ENCODE measurements at places on chromosomes 3 and 15. TPM values are rescaled to one million over a fixed set of nuclear protein-coding genes. Genes with fewer than 3 reads are reported as not detected.

RLBP1 gene
- not detected for total RNA-seq

SLC22A13 gene
- total RNA-seq, result 0.72 TPM

NR2E3 gene
- total RNA-seq, result not detected

CELSR3 gene
- 8.6 TPM for total RNA-seq

HCLS1 gene
- 1.0 TPM for total RNA-seq

TKT gene
- total RNA-seq, result 318 TPM

OR5K2 gene
- total RNA-seq, result not detected

PAQR5 gene
- total RNA-seq, result 0.87 TPM

CTXND1 gene
- total RNA-seq, result not detected

CAV3 gene
- not detected for total RNA-seq

- peak; percentile 70 for DNase-seq
- no peaks in the 10 kb centered on the region for H3K27me3 ChIP-seq
- H3K4me3 ChIP-seq, result peak overlapping the region; percentile 94
- no peaks in the 10 kb centered on the region for H3K36me3 ChIP-seq
- peaks cover 40% of the 10 kb centered on the region for H3K4me1 ChIP-seq
These were observed 1.1 kb downstream of the VGLL4 start for GRCh38 chr3:11642431-11643191.

DNA sequence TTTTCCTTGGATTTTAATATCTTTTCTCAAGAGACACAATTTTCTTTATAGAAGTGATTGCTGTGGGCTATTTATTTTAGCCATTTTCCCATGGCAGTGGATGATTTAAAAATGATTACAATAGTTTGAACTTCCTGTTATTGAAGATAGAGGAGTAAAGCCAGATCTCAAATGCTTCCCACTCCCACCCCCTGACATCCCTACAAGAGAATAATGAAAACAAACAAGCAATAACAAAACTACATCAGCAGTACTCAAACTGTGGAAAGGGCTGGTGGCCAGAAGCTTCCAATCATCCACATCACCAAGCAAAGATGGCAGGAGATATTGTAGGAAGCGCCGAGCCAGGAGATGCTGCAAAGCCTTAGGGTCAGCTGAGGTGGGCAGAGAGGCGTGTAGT is 831.1 kb upstream of the NR2F2 start:
- no peak for DNase-seq
- no peaks in the 10 kb centered on the region for H3K27me3 ChIP-seq
- no peaks in the 10 kb centered on the region for H3K36me3 ChIP-seq
- no peak overlapping the region for H3K4me3 ChIP-seq
- H3K4me1 ChIP-seq, result no peaks in the 10 kb centered on the region

DNA sequence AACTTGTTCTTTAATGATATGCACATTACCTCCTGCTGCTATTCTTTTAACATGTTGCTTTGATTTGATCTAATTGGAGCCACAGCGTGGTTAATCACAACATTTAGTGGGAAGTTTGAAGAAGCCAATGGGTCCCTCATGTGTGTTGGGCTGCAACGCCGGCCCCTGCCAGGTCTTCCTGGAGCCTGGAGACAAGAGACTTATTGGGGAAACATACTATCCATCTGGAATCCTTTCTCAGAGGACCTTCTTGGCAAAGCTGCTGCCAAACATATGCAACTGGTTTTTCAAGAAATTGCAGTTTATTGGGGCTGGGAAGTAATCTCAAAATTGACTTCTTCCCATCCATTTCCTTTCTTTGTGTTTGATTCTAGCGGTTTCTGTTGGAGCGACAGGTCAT is 396.3 kb upstream of the PROK2 start:
- no peak for DNase-seq
- H3K36me3 ChIP-seq, result no peaks in the 10 kb centered on the region
- H3K4me1 ChIP-seq, result peaks cover 20% of the 10 kb centered on the region
- no peak overlapping the region for H3K4me3 ChIP-seq
- H3K27ac ChIP-seq, result no peak overlapping the region

DNA sequence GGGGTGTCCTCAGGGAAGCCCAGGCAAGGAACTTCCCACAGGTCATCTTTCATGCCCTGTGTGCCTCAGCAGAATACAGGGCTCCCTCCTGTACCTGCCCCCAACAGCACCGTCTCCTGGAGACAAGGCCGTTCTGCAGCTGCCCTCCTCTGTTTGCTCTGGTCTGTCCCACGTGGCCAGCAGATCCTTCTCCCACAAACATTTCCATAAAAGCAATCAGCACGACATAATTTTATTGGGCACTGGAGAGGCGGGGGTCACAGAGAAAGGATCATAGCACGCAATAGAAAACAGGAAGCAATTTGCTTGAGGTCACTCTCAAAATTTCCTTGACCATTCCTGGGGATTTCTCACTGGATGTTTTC is 29.4 kb downstream of the STARD5 start:
- H3K4me3 ChIP-seq, result no peak overlapping the region
- no peaks in the 10 kb centered on the region for H3K36me3 ChIP-seq
- no peak for DNase-seq
- H3K27me3 ChIP-seq, result peaks cover 28% of the 10 kb centered on the region

GRCh38 chr3:138097192-138098172 is 17.9 kb downstream of the DZIP1L start:
- H3K27ac ChIP-seq, result no peak overlapping the region
- no peaks in the 10 kb centered on the region for H3K27me3 ChIP-seq
- H3K4me1 ChIP-seq, result no peaks in the 10 kb centered on the region
- peaks cover 26% of the 10 kb centered on the region for H3K36me3 ChIP-seq

GRCh38 chr3:120192159-120192558 is 92.9 kb downstream of the GPR156 start:
- H3K27ac ChIP-seq, result no peak overlapping the region
- no peaks in the 10 kb centered on the region for H3K4me1 ChIP-seq
- no peak overlapping the region for H3K4me3 ChIP-seq
- DNase-seq, result peak; percentile 52

GRCh38 chr3:143123353-143123984 is 3.9 kb downstream of the CHST2 start:
- DNase-seq, result no peak
- no peaks in the 10 kb centered on the region for H3K27me3 ChIP-seq
- no peak overlapping the region for H3K27ac ChIP-seq

GRCh38 chr15:99584081-99584600 is 18.4 kb downstream of the MEF2A start:
- peaks cover 8% of the 10 kb centered on the region for H3K4me1 ChIP-seq
- H3K27ac ChIP-seq, result no peak overlapping the region
- no peaks in the 10 kb centered on the region for H3K36me3 ChIP-seq

DNA sequence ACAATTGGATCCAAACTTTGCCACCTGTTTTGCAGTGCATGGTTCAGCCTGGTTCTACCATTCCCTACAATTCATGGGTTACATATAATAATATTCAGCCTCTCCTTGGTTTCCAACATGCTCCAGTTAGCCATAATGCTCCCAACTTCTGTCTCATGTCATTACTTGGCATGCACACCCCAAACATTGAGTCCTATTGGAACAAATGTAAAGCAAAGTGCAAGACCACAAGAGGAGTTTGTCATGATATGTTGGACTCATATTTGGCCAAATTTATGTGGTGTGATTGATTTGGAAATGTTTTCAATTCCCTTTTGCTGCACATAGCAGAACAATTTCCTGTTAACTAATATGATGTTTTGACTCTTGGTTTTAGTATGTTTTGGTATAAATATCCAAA is 50.2 kb downstream of the KCNAB1 start:
- no peak overlapping the region for H3K27ac ChIP-seq
- peaks cover 4% of the 10 kb centered on the region for H3K27me3 ChIP-seq
- no peak for DNase-seq

DNA sequence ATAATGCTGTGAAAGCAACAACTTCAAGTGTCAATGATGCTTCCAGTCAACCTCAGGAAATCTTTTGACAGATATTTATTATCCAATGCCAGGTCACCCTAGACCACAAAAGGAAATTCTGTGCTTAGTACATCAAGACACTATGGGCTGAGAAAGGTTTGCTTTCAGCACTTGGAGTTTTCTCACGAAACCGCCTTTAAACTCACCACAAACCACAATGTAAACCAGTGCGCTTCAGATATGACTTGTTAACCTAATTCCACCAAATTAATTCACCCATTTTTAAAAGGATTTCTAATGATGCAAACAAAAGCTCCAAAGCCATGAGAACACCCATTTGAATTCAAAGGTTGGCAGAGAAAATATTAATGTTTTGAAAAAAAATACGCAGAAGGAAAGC is 292.9 kb upstream of the NR2F2 start:
- H3K27ac ChIP-seq, result no peak overlapping the region
- no peak overlapping the region for H3K4me3 ChIP-seq
- H3K27me3 ChIP-seq, result no peaks in the 10 kb centered on the region
- DNase-seq, result peak; percentile 87

- no peak overlapping the region for H3K4me3 ChIP-seq
- H3K4me1 ChIP-seq, result peaks cover 6% of the 10 kb centered on the region
- peak overlapping the region; percentile 34 for H3K27ac ChIP-seq
These were observed 81.5 kb upstream of the KCNMB2 start for GRCh38 chr3:178454726-178455125.

- H3K4me1 ChIP-seq, result peaks cover 23% of the 10 kb centered on the region
- peaks cover 99% of the 10 kb centered on the region for H3K27me3 ChIP-seq
- H3K27ac ChIP-seq, result no peak overlapping the region
- DNase-seq, result no peak
- no peaks in the 10 kb centered on the region for H3K36me3 ChIP-seq
These were observed 788 bp downstream of the FOXB1 start for GRCh38 chr15:60004846-60005351.

GRCh38 chr15:83018436-83018835 is 7.0 kb upstream of the C15orf40 start:
- H3K27ac ChIP-seq, result no peak overlapping the region
- H3K4me1 ChIP-seq, result no peaks in the 10 kb centered on the region
- H3K36me3 ChIP-seq, result peaks cover 13% of the 10 kb centered on the region
- no peak for DNase-seq

DNA sequence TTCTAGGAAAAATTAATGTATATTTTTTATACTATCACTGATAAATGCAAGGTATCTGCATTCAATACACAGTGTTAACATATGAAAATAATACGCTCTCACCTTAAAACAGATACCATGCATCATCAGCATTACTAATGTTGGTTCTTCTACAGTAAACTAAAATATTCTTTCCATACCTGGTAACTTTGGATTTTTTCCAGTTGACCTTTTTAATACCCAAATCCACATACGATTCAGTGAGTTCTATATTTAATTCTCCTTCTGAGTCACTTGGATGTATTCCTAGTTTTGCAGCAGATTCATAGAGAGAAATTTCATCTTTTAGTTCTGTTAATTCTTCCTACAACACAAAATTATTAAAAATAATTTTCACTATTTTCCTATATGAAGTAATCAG is 29.9 kb downstream of the CEP152 start:
- no peaks in the 10 kb centered on the region for H3K4me1 ChIP-seq
- no peak overlapping the region for H3K27ac ChIP-seq
- H3K36me3 ChIP-seq, result peaks cover 7% of the 10 kb centered on the region

DNA sequence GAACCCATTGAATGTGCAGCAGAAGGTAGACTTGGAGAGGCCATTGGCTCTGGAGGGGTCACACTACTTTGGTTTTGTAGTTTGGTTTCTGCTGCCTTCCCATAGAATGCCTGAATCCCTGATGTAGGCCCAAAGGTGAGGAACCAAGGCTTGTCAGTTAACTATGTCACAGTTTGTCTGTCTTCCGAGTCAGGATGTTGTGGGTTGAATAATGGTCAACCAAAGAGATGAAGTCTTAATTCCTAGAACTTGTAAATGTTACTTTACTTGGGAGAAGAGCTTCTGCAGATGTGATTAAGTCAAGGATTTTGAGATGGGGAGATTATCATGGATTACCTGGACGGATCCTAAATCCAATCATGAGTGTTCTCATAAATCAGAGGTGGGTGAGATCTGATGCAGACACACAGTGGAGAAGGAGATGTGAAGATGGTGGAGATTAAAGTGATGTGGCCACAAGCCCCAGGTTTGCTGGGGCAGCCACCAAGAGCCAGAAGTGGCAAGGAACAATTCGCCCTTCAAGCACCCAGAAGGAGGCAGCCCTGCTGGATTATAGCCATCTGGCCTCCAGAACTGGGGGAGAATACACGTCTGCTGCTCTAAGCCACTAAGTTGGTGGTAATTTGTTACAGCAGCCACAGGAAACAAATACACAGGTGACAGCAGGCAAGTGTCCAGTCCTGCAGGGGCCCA is 2.3 kb upstream of the CCR8 start:
- H3K27me3 ChIP-seq, result no peaks in the 10 kb centered on the region
- H3K27ac ChIP-seq, result no peak overlapping the region
- H3K4me3 ChIP-seq, result no peak overlapping the region
- DNase-seq, result no peak

GRCh38 chr3:125611908-125612307 is 16.6 kb upstream of the OSBPL11 start:
- DNase-seq, result no peak
- H3K36me3 ChIP-seq, result no peaks in the 10 kb centered on the region
- H3K4me3 ChIP-seq, result no peak overlapping the region
- no peaks in the 10 kb centered on the region for H3K4me1 ChIP-seq

GRCh38 chr3:134104031-134104430 is 74.3 kb upstream of the SLCO2A1 start:
- H3K4me3 ChIP-seq, result no peak overlapping the region
- no peaks in the 10 kb centered on the region for H3K27me3 ChIP-seq
- H3K4me1 ChIP-seq, result no peaks in the 10 kb centered on the region
- DNase-seq, result no peak
- no peaks in the 10 kb centered on the region for H3K36me3 ChIP-seq

Data from astrocyte (in vitro differentiated cells and primary cell).